ENCODE measurements at places on chromosomes 6 and 20.

GRCh38 chr6:83767033-83767432 lies 58.1 kb upstream of the SNAP91 start:
- no peak for DNase-seq

DNA sequence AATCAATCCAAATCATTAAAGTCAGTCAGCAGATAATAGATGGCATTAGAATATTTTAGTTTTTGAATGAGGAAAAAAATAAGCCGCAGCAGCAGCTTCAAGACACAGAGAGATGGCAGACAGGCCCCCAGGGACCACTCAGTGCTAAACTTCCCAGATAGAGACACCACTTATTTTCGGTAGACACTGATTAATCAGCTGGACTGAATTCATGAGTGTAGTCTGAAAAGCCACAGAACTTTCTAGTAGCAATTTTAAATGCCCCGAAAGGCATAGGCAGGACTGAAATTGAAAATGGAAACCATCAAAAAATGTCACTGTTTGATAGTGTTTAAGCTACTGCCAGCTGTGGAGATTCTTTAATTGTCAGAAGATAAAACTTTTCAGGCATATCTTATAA lies 3.1 kb upstream of the CLDN20 start:
- DNase-seq: no peak

- DNase-seq: no peak
Observed at GRCh38 chr6:105561486-105561885, 158.6 kb upstream of the PREP start.

DNA sequence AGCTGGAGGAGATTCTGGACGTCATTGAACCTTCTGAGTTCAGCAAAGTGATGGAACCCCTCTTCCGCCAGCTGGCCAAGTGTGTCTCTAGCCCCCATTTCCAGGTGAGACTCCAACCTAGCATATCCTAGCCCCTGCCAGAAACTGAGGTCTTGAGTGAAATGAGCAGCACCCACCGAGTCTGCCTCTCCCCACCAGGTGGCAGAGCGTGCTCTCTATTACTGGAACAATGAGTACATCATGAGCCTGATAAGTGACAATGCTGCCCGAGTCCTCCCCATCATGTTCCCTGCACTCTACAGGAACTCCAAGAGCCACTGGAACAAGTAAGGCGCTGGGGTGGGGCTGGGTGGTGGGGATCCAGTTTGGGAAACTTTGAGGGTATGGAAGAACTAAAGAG lies 4.6 kb downstream of the MEA1 start:
- DNase-seq: no peak

- DNase-seq: no peak
Observed at GRCh38 chr6:163600781-163601180, 186.3 kb downstream of the QKI start.

- DNase-seq: no peak
Observed at GRCh38 chr20:22402550-22402949, 181.8 kb downstream of the FOXA2 start.

DNA sequence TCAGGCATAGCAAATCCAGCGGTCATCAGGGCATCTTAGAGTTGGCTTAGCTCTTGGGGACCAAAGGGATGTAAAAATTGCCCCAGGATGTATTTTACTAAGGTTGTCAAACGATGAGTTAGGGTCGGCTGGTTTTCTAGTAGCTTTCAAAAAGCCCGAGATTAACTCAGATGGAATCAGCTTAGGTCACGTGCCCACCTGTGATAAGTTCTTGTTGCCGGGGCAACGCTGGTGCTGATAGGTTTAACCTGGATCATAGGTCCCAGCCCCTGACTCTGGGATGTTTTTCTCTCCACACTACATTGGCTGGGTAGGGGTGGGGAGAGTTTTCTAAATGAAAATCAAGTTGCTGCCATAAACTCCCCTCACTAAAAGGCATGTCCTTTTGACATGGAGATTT lies 257.3 kb upstream of the SULF2 start:
- DNase-seq: no peak

GRCh38 chr20:13492001-13492481 lies 146.7 kb downstream of the TASP1 start:
- DNase-seq: no peak

- DNase-seq: no peak
Observed at GRCh38 chr20:24653306-24653705, 183.9 kb downstream of the SYNDIG1 start.

DNA sequence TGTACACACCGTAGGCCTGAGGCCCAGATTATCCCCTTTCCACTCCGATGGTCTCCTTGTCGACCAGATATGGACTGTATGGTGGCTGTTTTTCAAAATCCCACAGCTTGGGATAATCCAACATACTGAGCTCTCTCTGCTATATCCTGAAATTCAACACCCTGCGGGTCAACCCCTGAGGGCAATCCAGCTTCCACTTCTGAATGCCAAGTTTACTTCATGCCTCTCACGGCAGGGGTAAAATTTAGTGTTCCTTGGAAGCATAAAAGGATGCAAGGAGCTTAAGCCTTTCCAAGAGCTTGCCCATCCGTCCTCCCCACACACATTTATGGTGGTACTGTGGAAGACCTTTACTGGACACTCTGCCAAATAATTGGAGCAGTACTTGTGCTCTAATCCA lies 90.7 kb downstream of the PLG start:
- DNase-seq: no peak

DNA sequence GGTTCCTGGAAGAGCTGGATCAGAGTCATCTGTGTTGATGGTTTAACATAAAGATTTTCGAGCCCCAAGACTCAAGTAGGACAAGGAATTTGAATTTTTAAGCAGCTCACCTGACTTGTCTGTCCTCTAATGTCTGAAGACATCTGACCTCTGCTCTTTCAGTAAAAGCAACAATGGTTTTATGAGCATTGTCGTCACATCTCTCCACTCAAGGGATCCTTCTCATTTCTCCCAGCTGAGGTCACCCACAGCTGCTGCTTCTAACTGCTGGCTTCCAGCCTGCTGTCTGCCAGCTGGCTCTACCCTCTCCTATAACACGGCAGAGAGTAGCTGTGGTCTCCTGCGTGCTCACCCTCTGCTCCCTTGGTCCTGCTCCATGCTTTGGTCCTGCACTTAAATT lies 24.7 kb upstream of the HDAC2 start:
- no peak for DNase-seq

DNA sequence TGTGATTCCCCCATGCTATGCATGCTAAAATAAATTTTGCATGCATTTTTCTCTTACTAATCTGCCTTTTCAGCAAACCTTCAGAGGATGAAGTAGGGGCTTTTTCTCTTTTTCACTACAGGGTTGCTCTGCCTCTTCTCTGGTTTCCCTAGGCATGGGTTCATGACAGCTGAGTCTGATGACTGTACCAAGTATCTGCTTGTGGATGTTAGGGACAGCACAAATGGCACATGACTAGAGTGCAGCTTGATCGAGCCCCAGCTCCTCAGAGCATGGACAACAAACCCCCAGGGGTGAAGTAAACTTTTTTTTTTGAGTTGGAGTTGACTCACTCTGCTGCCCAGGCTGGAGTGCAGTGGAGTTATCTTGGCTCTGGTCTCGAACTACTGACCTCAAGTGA lies 57.1 kb upstream of the GCM1 start:
- no peak for DNase-seq

GRCh38 chr6:158259845-158260244 lies 52.4 kb upstream of the TULP4 start:
- DNase-seq: no peak

DNA sequence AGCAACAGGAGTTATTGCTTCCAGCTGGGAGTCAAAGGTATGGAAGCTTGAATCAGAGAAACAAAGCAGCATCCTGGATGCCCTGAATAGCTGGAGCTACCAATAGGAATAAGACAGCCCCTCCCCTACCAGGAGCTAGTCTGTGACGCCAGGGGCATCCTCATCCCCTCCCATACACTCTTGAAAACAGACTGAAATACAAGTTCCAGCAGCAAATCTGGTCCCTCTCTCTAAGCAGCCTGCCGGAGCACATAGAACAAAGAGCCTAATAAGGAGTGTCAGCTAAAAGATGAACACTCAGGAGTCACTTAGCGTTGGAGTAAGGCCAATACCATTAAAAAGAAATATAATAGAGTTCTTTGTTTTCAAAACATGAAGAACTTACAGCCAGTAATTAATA lies 25.6 kb downstream of the FILIP1 start:
- no peak for DNase-seq

DNA sequence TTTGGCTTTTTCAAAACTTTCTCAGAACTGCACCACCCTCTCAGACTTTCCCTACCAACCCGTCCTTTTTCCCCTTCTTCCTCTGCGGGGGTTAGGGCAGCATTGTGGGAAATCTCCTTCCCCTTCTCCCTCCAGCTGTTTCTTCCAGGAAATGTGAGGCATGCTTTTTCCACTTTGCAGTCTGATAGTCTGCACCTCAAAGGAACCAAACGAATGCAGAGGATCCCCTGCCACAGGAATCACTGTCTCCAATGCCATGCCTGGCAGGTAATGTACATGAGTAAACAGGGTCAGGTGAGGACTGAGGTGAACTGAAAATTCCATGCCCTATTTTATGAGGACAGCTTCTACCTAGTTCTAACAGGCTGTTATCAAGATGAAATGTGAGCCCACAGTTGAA lies 218.4 kb downstream of the BCAS1 start:
- no peak for DNase-seq

GRCh38 chr6:19578481-19578880 lies 258.7 kb upstream of the ID4 start:
- no peak for DNase-seq

- DNase-seq: peak; percentile 72
Observed at GRCh38 chr6:27157459-27158315, 89.8 kb upstream of the PRSS16 start.

DNA sequence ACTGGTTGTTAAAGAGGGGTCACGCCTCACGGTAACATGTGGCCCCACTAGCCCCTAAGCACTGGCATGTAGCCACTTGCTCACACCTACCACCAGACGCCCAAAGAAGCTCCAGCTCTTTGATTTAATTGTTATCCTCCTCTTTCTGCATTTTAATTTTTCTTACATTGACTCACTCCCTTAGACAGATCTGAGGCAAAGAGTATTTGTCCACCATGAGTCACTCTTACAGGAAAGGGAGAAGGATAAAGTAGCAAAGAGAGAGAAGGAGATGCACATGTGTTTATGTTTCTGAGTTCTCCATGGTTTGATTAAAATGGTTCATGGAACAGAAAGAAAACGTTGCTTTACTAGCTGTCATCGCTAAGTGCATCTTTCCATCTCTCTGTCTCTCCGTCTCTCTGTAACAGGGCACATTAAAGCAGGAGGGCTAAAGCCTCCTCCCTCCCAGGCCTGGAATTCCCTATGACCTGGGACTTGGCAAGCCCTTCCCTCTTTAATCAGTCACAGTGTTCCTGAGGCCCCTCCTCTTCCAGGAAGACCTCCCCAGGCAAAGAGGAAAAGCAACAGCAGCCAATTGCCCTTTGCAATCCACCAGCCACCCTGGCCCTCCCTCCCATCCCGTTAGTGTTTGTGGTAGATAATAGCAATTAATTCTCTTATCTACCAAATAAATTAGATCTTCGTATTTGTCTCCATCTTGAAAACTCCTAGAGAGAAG lies 112.8 kb upstream of the TSHZ2 start:
- no peak for DNase-seq

- no peak for DNase-seq
Observed at GRCh38 chr20:47605673-47606413, 104.2 kb downstream of the NCOA3 start.

GRCh38 chr6:48318670-48319069 lies 207.7 kb upstream of the PTCHD4 start:
- DNase-seq: no peak

DNA sequence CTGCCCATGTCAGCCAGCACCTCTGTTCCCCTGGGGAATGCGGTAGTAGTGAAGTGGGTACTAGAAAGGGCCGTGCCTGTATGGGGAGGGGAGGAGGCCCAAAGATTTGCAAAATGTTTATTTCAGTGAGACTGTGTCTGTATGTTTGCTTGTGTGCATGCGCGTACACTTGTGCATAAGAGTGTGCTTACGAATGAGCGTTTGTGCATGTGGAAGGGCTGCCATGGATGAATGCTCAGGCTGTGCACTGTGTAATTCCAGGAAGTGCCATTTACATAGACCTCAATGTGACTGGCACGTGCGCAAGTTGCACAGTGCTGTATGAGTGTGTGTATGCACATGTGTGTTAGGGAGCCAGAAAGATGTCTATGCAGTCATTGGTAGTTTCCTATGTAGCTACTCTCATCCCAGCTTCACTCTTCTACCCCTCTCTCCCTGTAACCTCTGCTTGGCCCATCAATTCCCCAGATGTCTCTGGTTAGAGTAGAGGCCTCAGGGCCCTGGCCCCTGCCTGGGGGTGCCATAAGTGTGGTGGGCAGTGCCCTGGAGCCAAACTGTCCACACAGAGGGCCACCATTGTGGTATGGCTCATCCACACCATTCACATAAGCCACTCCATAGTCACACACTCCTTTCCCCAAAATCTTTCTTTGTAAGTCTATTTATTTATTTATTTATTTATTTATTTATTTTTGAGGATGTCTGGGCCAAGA lies 26.8 kb upstream of the SLC22A7 start:
- no peak for DNase-seq
